ENCODE measurements at places on chromosomes 7 and 10.
A peak's percentile ranks its signal among the peaks of the same experiment; 100 is the strongest.

- no peak overlapping the region for H3K27ac ChIP-seq
- H3K4me3 ChIP-seq, result no peak overlapping the region
- no peaks in the 10 kb centered on the region for H3K36me3 ChIP-seq
- H3K27me3 ChIP-seq, result no peaks in the 10 kb centered on the region
- no peak for DNase-seq
These were observed 61.2 kb upstream of the WNT16 start for GRCh38 chr7:121267612-121268011.

GRCh38 chr10:86918022-86918471 lies 39.4 kb downstream of the MMRN2 start:
- no peaks in the 10 kb centered on the region for H3K27me3 ChIP-seq
- H3K27ac ChIP-seq, result no peak overlapping the region
- DNase-seq, result no peak
- no peaks in the 10 kb centered on the region for H3K36me3 ChIP-seq
- no peak overlapping the region for H3K4me3 ChIP-seq
- no peaks in the 10 kb centered on the region for H3K4me1 ChIP-seq

DNA sequence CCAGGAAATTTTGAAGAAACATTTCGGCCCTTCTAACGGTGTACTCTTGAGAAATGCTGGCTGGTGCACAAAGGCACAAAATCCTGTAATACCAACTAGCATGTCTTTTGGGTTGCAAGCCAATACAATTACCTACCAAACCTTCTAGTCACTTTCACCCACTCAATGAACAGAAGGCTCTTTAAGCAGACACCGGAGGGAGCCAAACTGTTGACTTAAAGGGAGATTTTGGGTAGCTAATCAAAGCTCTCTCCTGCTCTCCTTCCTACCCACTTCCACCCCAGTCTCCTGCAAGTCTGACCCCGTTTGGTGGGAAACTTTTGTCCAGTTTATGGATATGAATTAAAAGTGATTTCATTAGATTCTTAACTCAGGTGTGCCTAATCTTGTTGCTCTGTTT lies 24.0 kb downstream of the GRM3 start:
- DNase-seq, result no peak
- H3K27ac ChIP-seq, result no peak overlapping the region
- no peaks in the 10 kb centered on the region for H3K4me1 ChIP-seq
- no peak overlapping the region for H3K4me3 ChIP-seq
- H3K27me3 ChIP-seq, result no peaks in the 10 kb centered on the region
- H3K36me3 ChIP-seq, result no peaks in the 10 kb centered on the region

GRCh38 chr10:25327273-25327672 lies 152.5 kb downstream of the GPR158 start:
- no peaks in the 10 kb centered on the region for H3K4me1 ChIP-seq
- no peaks in the 10 kb centered on the region for H3K27me3 ChIP-seq
- H3K36me3 ChIP-seq, result no peaks in the 10 kb centered on the region

- no peak overlapping the region for H3K27ac ChIP-seq
- DNase-seq, result no peak
- H3K4me3 ChIP-seq, result no peak overlapping the region
- no peaks in the 10 kb centered on the region for H3K27me3 ChIP-seq
- H3K36me3 ChIP-seq, result no peaks in the 10 kb centered on the region
These were observed 5.8 kb upstream of the CPA1 start for GRCh38 chr7:130374507-130374906.

DNA sequence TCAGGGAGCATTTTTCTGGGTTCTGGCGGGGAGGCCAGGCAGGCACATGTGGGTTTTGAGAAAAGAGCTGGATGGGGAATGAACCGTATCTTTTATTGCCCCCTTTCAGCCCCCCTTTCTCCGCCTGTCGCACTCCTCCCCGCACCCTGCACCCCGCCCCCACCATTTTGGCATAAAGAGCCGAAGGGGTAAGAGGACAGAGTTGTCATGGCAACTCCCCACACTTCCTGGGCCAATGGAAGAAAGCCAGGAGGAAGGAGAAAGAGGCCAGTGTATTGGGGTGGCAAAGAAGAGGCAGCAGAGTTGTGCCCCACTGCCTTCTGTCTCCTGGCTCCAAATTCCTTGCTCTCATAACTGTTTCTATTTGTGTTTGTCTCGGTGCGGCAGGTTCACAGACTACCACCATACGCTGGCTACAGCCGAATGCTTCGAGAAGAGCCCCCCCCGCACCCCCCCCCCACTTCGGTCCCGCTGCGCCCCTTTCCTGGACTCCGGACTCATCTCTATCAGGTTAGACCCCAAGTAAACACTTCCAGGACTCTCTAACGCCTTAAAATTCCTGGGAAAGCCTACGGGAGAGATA lies 3.4 kb downstream of the KCNIP2 start:
- H3K4me3 ChIP-seq, result peak overlapping the region; percentile 55
- peaks cover 17% of the 10 kb centered on the region for H3K4me1 ChIP-seq
- no peaks in the 10 kb centered on the region for H3K36me3 ChIP-seq
- DNase-seq, result no peak
- H3K27me3 ChIP-seq, result no peaks in the 10 kb centered on the region

GRCh38 chr10:25831080-25831479 lies 102.9 kb upstream of the MYO3A start:
- no peaks in the 10 kb centered on the region for H3K27me3 ChIP-seq
- no peak overlapping the region for H3K27ac ChIP-seq
- no peaks in the 10 kb centered on the region for H3K36me3 ChIP-seq
- H3K4me3 ChIP-seq, result no peak overlapping the region
- H3K4me1 ChIP-seq, result no peaks in the 10 kb centered on the region

DNA sequence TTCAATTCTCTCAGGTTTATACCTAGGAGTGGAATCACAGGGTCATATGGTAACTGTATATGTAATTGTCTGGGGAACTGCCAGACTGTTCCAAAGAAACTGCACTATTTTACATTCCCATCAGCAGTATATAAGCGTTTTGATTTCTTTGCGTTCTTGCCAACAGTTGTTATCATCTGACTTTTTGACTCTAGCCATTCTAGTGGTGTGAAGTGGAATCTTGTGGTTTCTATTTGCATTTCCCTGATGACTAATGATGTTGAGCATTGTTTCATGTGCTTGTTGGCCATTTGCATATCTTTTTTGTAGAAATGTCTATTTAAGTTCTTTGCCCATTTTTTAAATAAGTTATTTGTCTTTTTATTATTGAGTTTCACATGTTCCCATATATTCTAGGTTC lies 44.3 kb upstream of the ZC3HAV1 start:
- H3K27ac ChIP-seq, result no peak overlapping the region
- no peak overlapping the region for H3K4me3 ChIP-seq
- no peaks in the 10 kb centered on the region for H3K36me3 ChIP-seq
- H3K27me3 ChIP-seq, result no peaks in the 10 kb centered on the region
- no peak for DNase-seq

DNA sequence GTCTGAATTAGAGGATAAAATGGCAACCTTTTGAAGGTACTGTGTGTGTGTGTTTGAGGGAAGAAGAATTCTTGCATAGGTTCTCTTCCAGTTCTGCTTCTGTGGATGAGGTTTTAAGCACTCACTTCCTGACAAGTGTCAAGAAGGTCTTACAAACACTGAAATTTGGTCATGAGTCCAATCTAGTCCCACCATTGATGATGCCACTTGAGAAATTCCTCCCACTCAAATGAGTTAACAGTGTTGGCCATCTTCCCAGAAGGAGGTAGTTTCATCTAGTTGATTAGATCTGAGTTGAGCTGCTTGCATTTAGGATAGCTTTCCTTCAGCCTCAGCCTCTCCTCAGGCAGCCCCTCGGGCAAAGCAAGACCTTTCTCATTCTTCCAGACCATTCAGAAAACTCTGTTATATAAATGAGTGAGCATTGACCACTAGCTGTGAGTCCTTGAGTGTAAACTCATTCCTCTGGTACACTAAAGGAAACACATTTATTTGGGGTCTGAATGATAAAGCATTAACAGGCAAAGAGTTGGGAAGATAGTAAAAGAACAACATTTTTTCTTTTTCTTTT lies 189.5 kb downstream of the TRIL start:
- no peak overlapping the region for H3K4me3 ChIP-seq
- H3K36me3 ChIP-seq, result no peaks in the 10 kb centered on the region
- H3K27me3 ChIP-seq, result no peaks in the 10 kb centered on the region
- no peak for DNase-seq
- no peaks in the 10 kb centered on the region for H3K4me1 ChIP-seq

DNA sequence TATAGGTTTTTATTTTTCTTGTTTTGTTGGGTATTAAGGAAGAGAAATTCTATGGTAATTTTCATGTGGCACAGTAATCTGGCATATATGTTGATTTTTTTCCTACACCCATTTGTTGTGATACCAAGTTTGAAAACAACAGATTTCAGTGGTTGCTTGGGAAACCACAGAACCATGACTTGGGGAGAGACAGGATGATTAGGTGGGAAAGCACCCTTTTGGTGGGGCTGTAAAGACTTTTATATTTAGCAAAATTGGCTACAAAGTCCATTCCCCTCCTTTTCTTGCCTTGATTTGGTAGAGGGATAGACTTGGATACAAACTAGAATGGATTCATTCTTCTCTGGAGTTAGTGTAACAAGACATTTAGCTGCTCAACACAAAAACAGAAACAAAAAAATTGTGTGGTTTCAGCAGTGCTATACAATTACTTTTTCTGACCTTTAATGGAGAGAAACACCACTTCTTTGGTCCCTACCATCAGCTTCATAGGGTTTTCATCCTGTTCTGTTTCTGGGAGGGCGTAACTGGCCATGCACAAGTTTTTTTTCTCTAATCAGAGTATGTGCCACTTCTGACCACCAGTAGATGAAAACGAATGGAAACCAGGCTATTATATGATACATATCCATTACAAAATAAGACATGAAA lies 52.7 kb downstream of the FIGNL1 start:
- peaks cover 60% of the 10 kb centered on the region for H3K4me1 ChIP-seq
- H3K27me3 ChIP-seq, result no peaks in the 10 kb centered on the region

DNA sequence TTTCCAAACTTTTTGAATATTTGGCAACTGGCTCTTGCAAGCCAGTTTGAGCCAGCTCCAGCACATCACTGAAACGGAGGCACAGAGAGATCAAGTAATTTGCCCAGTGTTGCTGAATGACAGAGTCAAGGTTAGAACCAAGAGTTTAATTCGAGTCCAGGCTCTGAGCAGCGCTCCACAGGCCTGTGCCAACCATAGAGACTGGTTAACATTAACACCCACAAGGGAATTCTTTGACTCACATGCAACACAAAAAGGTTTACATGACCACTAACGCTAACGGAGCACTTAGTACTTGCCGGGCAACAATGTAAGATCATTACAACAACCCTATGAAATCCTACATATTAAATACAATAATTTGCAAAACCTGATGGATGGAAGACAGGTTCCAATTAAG lies 1.5 kb downstream of the RGS10 start:
- H3K27me3 ChIP-seq, result no peaks in the 10 kb centered on the region
- peaks cover 27% of the 10 kb centered on the region for H3K4me1 ChIP-seq
- peak overlapping the region; percentile 89 for H3K27ac ChIP-seq
- peak overlapping the region; percentile 96 for H3K4me3 ChIP-seq

GRCh38 chr10:85003083-85003482 lies 674.7 kb downstream of the CCSER2 start:
- no peak overlapping the region for H3K4me3 ChIP-seq
- no peak for DNase-seq
- H3K27ac ChIP-seq, result no peak overlapping the region
- no peaks in the 10 kb centered on the region for H3K36me3 ChIP-seq
- no peaks in the 10 kb centered on the region for H3K27me3 ChIP-seq
- no peaks in the 10 kb centered on the region for H3K4me1 ChIP-seq

GRCh38 chr7:133401225-133401624 lies 148.3 kb downstream of the EXOC4 start:
- no peaks in the 10 kb centered on the region for H3K36me3 ChIP-seq

- H3K36me3 ChIP-seq, result no peaks in the 10 kb centered on the region
- H3K27ac ChIP-seq, result no peak overlapping the region
- no peaks in the 10 kb centered on the region for H3K4me1 ChIP-seq
- H3K27me3 ChIP-seq, result no peaks in the 10 kb centered on the region
- no peak for DNase-seq
These were observed 81.7 kb upstream of the NRP1 start for GRCh38 chr10:33416209-33416608.

DNA sequence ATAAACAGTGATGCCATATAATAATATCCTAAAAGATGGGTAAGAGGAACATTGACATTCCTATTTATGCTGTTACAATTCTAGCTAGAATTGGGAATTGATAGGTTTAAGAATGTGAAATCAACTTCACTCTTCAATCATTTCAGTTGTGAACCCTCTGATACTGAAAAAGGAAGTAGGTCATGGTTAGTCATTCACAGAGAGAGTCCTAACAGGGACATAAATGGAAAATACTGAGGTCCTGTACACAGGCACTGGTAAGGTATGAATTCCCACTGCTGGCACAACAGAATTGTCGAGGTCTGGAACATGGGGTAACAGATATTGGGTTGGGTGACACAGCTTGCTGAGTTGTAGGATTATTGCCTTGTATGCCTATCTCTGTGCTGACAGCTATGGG lies 289.4 kb upstream of the LRRN3 start:
- H3K4me1 ChIP-seq, result no peaks in the 10 kb centered on the region
- no peak overlapping the region for H3K4me3 ChIP-seq
- H3K27me3 ChIP-seq, result no peaks in the 10 kb centered on the region
- DNase-seq, result no peak
- no peaks in the 10 kb centered on the region for H3K36me3 ChIP-seq
- H3K27ac ChIP-seq, result no peak overlapping the region

- H3K4me1 ChIP-seq, result peaks cover 49% of the 10 kb centered on the region
- peak within 1 kb of the TSS; percentile 99 for H3K4me3 ChIP-seq
- H3K36me3 ChIP-seq, result peaks cover 9% of the 10 kb centered on the region
- H3K27ac ChIP-seq, result peak within 1 kb of the TSS; percentile 99
- no peaks in the 10 kb centered on the region for H3K27me3 ChIP-seq
These were observed at the start of gene SP4 for GRCh38 chr7:21427871-21428658. SP4 (plus strand) TSS chr7:21428083; CDS start chr7:21428252, 169 bp downstream.

DNA sequence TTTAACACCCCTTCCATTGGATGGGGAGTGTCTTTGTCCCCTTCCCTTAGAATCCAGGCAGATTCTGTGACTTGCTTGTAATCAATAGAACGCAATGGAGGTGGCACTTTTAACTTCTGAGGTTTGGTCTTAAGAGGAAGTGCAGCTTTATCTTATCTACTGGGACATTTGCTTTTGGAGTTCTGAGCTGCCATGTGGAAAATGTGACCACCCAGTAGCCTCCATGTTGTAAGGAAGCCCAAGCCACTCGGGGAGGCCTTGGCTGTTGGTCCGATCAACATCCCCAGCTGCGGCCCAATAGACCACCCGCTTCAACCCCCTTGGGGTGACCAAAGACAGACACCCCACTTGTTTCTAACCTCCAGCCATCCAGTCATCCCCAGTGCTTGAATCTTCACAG lies 86.3 kb upstream of the FAM171A1 start:
- H3K27me3 ChIP-seq, result no peaks in the 10 kb centered on the region
- peaks cover 6% of the 10 kb centered on the region for H3K4me1 ChIP-seq
- no peak overlapping the region for H3K27ac ChIP-seq
- no peak overlapping the region for H3K4me3 ChIP-seq
- no peak for DNase-seq

GRCh38 chr10:69842020-69842419 lies 40.3 kb downstream of the COL13A1 start:
- no peaks in the 10 kb centered on the region for H3K4me1 ChIP-seq
- DNase-seq, result no peak
- H3K27ac ChIP-seq, result no peak overlapping the region
- no peaks in the 10 kb centered on the region for H3K27me3 ChIP-seq
- H3K4me3 ChIP-seq, result no peak overlapping the region

All from naive thymus-derived CD4-positive, alpha-beta T cell (primary cell).